H7 (cell line): ENCODE measurements at places on chromosomes 12 and 14. TPM values are rescaled to one million over a fixed set of nuclear protein-coding genes. Genes with fewer than 3 reads are reported as not detected.
A peak's percentile ranks its signal among the peaks of the same experiment; 100 is the strongest.

DNA sequence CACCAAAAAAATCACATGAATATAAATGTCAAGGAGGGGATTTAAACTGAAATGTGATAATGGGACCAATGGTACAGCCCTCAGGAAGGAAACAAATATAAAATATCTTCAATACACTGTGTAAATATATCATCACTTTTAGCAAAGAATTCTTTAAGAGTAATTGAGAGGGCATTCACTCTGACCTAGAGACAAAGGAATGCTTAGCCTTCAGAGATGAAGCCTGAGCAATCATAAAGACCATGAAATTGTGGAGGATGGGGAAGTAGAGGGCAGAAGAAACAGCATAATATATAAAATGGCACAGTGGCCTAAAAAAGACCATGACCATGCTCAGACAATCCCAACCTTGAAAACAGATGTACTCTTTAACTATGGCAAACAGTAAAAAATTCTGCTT lies 20.4 kb downstream of the YAF2 start:
- no peak for DNase-seq

DNA sequence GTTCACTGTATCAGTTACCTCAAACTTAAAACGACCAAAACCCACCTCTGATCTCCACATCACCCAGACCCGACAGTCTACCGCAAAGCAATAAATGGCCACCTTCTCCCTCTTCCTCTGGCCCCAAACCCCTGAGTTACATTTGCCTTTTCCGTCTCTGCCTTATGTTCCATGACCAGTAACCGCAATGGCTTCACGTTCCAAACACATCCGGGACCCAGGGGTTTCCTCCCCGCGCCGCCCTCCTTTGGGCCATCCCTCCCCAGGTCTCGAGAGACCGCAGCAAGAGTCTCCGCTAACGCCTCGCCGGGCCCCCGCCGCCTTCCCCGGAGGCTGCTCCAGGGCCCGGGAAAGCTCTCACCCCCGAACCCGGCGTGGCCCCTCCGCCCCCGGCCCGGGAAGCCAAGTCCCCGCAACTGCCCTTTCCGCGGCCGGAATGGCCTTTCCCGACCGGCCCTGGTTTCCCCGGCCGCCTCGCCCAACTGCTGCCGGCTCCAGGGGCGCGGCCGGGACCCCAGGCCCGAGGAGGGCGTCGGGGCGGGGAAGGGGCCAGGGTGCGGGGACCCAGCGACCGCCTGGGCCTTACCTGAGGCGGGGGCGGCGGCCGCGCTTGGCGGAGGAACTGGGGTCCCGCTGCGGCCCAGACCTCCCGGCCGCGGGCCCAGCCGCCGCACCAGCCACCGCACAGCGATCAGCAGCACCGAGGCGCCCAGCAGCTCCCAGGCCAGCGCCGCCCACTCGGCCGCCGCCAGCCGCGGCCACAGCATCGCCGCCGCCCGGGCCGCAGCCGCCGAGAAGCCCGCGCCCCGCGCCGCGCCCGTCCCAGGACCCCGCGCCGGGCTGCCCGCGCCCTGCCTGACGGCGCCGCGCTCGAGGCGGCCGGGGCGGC lies at the start of gene ANKLE2:
Gene ANKLE2 (minus strand): TSS at position 801 of the 889 bp plus-strand sequence. CDS start 34 bp downstream, at position 767.
- DNase-seq, result peak; percentile 94

DNA sequence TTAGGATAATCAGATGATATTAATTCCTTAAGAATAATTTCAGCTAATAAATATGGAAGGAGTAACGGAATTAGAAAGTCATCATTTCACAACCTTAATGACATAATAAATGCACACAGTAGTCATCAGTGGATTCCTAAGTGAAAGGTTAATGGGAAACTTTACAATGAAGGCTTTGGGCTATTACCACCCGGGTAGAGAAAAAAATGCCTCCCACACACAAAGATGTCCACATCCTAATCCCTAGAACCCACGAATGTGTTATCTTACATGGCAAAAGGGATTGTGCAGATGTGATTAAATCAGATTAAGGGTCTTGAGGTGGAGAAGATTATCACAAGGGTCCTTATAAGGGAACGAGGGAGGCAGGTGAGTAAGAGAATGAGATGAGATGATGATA lies 5.6 kb downstream of the TMED10 start:
- DNase-seq, result no peak

DNA sequence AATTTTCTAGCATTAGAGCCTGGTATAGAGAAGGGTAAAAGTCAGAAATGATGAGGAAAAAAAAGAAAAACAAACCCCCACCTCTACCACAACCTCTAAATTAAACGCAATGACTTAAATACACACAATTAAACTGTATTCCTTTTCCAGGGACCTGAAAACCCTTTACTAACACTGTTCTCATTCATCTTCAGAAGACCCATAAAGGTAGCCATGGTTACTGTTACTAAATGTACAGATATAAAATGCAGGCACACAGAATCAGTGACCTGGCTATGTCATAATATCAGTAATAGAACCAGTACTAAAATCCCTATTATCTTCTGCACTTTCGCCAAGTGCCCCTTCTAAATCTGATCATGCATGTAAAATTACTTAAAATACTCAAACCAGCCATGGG lies 1.4 kb downstream of the ACIN1 start:
- no peak for DNase-seq

- no peak for DNase-seq
Observed at GRCh38 chr14:26293909-26294308, 303.9 kb downstream of the NOVA1 start.

GRCh38 chr14:22122227-22122818 lies 448.7 kb upstream of the OR4E1 start:
- DNase-seq, result no peak

DNA sequence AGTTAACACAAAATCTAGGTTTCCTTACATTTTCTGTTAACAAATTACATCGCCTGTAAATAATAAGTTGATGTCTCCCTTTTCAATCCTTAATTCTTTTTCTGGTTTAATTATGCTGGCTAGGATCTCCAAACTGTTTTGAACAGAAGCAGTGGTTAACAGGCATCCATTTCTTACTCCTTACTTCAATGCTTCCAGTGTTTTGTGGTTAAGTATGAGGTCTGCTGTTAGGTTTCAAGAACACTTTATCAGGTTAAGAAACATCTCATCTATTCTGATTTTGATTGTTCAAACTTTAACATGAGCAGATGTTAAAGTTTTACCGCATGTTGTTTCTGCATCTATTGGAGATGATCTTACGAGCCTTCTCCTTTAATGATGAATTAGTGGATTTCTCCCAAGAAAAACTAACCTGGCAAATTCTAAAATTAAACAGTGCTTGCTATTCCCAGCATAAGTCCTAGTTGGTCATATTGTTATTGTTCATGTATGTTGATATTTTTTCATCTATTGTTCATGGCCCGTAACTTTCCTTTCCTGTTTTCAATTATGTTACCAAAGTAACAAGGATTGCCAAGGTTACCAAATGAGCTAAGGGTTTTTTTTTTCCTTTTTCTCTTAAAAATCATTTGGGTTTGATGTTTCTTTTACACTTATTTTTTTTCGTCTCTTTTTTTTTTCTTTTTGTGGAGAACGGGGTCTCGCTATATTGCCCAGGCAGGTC lies 33.4 kb downstream of the POLE start:
- DNase-seq, result no peak

The TOMM20L gene
- total RNA-seq, result not detected in 2 replicates

The SERPINA12 gene
- total RNA-seq, result not detected in 2 replicates

- no peak for DNase-seq
Observed at GRCh38 chr12:69916544-69917235, 91.7 kb downstream of the MYRFL start.

DNA sequence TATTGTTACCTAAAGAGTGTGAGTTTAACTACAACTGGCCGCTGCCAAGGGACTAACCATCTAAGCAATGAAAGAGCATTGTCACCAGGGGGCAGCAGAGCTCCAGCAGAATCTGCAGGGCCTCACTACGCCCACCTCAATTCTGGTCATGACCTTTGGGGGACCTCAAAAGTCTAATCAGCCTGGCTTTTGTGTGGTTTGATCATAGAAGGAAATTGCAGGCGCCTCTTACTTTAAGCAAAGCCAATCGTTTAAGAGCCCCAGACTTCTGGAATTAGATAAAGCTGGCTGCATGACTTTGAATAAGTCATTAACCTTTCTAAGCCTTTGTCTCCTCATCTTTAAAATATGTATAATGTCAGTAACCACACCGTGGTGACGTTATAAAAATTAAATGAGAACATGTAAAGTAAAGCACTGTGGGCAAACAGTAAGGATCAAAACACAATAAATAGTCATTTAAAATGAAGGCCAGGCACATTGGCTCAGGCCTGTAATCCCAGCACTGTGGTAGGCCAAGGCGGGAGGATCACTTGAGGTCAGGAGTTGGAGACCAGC lies 58.6 kb downstream of the TBX3 start:
- peak; percentile 58 for DNase-seq

DNA sequence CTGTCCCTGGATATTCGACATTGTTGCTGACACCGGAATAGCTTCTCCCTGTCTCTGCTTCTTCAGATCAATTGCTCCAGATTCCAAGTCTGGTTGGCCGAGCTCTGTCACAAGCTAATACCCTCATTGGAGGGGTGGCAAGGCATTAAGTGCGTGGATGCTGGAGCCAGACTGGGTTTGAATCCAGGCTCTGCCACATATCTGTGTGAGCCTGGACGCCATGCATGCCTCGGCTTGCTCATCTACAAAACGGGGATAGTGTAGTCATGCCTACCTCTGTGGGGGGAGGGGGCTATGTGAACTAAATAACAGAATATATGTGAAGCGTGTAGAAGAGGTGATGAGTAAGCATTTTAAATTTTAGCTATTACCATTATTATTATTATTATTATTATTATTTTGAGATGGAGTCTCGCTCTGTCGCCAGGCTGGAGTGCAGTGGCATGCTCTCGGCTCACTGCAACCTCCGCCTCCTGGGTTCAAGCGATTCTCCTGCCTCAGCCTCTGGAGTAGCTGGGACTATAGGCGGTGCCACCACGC lies 97.3 kb downstream of the AACS start:
- no peak for DNase-seq

The BCL2L14 gene
- 0.33 and 1.9 TPM in 2 replicates for total RNA-seq

- DNase-seq, result no peak
Observed at GRCh38 chr12:113655919-113656318, 184.2 kb upstream of the LHX5 start.

DNA sequence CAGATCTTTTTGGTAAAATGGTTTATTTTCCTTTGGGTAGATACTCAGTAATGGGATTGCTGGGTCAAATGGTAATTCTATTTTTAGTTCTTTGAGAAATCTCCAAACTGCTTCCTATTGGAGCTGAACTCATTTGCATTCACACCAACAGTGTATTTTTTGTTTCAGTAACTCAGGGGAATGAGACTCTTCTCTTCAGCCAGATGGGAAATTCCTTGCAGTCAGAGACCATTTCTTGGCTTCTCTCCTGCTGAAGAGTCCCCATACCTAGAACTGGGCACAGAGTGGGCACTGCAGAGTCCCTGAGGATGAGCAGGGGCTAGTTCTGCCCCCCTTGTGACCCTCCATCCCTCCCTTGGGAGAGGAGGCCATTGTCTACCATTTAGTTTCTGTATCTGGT lies 10.8 kb downstream of the SDSL start:
- DNase-seq, result no peak

GRCh38 chr14:53472306-53472705 lies 319.2 kb upstream of the DDHD1 start:
- no peak for DNase-seq

The FLVCR2 gene
- total RNA-seq, result 2.7 and 4.6 TPM in 2 replicates

GRCh38 chr14:94163796-94164195 lies 10.3 kb upstream of the PPP4R4 start:
- DNase-seq, result peak; percentile 32

DNA sequence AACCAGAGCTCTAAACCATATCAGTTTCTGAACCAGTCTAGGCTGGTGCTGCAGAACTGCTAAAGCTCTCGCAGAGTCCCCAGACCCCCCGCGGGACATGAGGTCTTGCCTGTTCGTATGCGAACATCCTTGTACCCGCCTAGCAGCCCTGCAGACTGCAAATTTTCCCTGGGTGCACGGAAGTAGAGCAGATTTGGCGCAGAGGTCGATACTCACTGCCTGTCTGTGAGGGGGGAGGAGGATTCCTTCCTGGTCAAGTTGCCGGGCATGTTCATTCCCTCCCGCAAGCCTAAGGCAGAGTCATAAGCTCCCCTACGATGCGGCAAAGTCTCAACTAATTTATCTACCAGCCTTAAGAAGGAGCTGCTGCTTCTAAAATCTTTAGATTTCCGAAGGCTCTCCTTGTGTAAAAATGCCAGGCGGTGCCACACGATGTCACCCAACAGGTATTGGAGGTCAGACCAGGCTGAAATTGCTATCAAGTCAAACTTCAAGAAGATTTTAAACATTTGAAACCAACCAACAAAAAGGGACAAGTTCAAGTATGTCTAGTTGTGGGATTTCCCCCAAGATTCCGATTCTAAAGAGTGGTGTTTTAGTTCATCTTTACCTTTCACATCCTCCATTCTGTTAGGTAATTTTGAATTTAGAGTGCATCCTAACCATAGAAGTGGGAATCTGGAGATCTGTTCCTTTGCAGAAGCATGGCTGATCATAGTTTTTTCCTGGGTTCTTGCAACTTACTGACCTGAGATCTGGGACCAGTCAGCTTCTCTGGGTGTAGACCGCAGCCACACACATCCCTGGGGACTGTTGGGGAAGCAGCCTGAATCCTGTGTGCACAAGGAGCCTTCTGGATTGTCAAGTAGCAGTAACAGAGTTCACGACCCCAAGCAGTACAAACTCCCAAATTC lies 1.6 kb upstream of the PAX9 start:
- DNase-seq, result peak; percentile 47

- DNase-seq, result no peak
Observed at GRCh38 chr14:49895480-49895879, 2.6 kb downstream of the ARF6 start.

DNA sequence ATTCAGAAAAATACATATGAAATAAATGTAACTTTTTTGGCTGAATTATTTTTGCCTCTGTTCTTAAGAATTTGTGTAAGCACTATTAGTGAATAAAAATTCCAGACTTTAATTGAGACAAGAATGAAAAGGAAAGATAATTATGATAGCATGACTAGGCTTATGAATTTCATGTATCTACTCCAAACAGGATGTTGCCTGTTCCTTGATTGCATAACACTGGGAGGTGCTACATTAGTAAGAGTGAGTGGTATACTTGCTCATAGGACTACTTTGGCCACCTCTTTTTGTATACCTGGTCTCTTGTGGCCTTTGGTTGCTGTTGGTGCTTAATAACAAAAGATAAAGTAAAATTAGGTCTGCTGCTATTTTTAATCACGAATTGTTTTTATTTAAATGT lies 112.8 kb downstream of the NAV3 start:
- no peak for DNase-seq

DNA sequence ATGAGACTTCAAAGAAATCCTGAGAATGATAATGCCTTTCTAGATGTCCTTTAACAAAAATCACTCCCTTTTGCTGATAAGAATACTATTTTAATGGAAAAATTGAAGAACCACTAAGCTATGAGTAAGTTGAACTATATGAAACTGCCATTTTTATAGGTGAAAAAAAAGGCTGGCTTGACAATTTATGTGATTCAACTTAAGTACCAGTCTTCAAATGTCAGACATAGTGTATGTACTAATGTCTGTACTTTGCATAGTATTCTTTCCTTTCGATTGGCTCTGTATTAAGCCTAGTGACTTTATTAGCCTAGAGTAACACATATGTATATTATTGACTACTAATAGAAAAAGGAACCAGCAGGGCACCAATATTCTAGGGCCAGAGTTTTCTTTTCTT lies 11.9 kb downstream of the HEATR5A start:
- no peak for DNase-seq

The CLEC12A gene
- not detected in 2 replicates for total RNA-seq
